ENCODE measurements at places on chromosomes 3 and 15.

GRCh38 chr15:52039925-52040781 lies 21.1 kb downstream of the MAPK6 start:
- DNase-seq: no peak

- DNase-seq: no peak
These were observed 3.0 kb downstream of the FAM219B start for GRCh38 chr15:74903676-74904075.

DNA sequence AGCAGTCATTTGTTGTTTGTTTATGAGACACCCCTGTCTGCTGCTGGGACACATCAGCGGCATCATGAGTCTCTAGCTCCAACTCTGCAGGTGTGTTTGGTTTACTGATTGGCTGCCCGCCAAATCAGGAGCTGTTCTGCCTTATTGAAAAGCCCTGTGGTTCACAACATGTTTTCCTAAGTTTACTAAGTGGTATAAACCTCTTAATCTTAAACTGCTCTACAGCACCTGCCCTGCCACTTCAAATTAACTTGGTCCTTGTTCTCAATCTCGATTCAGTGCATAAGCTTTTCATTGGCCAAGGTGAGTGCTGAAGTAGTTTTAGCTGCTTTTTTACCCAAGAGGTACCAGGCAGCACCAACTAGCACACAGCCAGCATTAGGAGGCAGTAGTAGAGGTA lies 77.8 kb upstream of the WDR72 start:
- no peak for DNase-seq

GRCh38 chr15:82999905-83000671 lies 11.4 kb downstream of the C15orf40 start:
- no peak for DNase-seq

DNA sequence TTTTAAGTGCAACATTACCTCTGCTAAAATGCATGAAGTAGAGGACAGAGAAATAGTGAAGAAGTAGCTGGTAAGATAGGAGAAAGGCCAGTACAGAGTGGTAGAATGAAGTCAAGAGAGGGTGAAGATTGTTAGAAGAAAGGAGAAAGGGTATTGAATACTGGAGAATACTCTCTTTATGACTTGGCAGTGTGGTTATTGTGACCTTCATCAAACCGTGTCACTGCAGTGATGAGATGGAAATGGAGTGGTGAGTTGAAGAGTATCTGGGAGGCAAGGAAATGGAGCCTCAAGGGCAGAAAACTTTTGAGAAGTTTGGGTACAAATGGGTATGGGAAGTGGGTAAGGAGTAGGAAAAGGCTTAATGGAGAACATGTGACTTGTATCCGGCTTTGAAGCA lies 24.7 kb downstream of the MINDY2 start:
- no peak for DNase-seq

GRCh38 chr3:98328933-98329332 lies 24.7 kb upstream of the OR5K4 start:
- DNase-seq: no peak

DNA sequence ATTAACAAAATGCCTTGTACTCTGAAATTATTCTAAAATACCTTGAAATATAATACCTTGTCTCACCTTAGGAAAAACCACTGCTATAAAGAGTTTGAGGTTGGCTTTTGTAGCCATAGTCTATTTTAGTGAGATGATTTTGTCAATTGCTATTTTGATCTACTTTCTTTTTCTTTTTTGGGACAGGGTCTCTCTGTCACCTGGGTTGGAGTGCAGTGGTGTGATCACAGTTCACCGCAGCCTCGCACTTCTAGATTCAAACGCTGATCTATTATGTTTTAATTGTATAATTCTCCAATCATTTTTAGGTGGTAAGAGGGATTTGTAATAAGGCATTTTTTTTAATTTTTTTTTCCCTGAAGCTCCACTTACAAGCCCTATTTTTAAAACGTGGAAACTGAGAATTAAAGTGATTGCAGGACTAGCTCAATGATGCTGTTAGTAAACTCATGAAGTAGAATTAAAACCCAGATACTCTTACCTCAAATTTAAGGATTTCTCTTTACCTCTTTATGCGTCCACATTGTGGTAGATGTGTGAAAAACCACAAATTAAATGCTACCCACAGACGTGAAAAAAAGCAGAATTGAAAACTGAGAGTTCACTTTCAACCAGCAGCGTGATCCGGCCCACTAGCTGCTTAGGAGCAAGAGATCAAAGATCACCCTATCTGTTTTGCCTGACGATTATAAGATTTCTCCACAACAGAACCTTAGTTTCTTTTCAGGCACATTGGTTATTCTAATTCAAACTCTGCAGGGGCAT lies 384.2 kb downstream of the CGGBP1 start:
- no peak for DNase-seq

- DNase-seq: no peak
These were observed 30.6 kb downstream of the MB21D2 start for GRCh38 chr3:192887047-192887446.

DNA sequence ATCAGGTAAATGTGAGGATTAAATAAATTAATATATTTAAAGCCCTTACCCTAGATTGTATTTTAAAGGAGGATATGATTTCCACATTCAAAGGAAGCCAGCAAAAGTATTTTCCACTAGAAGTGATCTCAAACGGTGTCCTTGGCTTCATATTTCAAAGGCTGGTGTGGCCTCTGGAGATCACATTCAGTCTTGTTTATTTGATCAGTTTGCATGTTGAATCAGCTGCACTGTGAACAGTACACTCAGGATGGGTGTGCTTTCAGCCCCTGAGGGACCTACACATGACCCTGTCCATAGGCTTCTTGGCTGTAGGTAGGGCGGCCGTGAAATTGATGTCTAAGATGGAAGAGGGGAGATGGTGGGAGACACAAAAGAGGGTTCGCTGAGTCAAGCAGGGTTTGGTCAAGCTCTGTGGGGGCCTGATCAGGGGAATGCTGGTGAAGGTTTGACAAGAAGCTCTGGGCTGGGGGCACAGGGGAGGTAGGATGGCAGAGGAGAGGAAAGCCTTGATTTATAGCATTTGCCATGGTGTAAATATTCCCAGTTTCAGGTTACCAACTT lies 21.9 kb downstream of the CYP8B1 start:
- DNase-seq: no peak

GRCh38 chr3:9669277-9669676 lies 20.0 kb downstream of the MTMR14 start:
- no peak for DNase-seq

GRCh38 chr3:38500688-38501417 lies 4.7 kb downstream of the EXOG start:
- DNase-seq: no peak

DNA sequence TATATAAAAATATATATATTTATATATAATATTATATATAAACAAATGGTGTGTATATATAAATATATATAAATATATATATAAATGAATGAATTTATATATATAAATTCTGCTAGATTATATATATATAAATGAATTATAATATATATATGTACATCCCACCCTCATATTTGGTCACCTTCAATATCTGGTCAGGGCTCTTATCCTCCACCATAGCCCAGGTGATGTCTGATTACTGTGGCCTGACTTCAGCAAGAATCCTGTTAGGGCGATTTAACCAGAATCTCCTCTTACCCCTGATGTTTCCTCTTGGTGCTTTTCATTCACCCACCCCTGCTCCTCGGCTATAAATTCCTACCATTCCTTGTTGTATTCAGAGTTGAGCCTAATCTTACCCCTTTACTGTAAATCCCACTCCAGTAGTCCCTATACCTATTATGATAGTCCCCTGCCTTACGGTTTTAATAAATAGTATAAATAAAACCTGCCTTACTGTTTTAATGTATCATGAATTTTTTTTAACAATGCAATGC lies 439.6 kb downstream of the PLOD2 start:
- DNase-seq: no peak

DNA sequence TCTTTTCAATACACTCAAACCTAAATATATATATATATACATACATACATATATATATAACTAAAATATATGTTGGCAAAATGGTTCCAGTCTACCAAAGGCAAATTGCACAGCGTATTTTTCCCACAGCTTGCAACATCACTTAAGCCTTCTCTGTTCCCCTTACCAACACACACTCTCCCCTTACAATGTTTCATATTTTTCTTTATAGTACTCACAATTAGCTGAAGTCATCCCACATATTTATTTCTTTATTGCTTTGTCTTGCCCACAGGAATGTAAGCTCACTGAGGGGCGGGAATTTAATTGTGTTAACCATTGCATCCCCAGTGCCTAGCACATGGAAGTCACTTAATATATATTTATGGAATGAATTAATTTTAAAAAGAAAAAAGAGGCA lies 288.3 kb downstream of the ULK4 start:
- no peak for DNase-seq

DNA sequence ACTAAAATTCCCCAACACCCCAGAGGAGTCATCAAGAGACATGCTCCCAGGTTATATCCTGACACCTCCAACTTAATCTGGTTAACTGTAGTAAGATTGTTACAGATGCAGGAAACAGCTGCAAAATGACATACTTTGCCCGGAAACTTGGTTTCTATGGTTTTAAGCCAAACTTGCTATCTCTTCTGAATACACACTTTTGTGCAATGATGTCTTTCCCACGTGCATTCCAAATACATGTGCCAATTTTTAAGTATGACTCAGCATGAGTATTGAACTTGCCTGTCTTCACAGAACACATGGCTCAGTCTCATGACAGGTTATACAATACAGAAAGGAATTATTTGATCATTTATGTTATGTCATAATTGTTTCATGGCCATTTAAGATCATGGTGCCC lies 207.0 kb upstream of the DCBLD2 start:
- no peak for DNase-seq

- DNase-seq: no peak
These were observed 6.0 kb downstream of the GATM start for GRCh38 chr15:45372041-45372995.

DNA sequence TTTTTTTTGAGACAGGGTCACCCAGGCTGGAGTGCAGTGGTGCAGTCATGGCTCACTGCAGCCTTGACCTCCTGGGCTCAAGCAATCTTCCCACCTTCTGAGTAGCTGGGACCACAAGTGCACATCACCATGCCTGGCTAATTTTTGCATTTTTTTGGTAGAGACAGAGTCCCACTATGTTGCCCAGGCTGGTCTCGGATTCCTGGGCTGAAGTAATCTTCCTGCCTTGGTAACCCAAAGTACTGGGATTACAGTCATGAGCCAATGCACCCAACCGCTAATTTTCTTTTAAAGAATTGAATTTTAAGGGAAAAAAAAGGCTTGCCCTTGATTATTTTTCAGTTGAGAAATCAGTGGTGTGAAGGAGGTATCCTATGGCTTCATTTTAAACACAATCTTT lies 334.0 kb downstream of the SOX2 start:
- no peak for DNase-seq

GRCh38 chr3:16547561-16548357 lies 34.3 kb upstream of the RFTN1 start:
- DNase-seq: no peak

- DNase-seq: no peak
These were observed 167.8 kb upstream of the TLE3 start for GRCh38 chr15:70265466-70265978.

- DNase-seq: no peak
These were observed 256.2 kb downstream of the NR1D2 start for GRCh38 chr3:24201301-24201700.

GRCh38 chr3:138941259-138941885 lies 5.6 kb downstream of the FOXL2 start:
- no peak for DNase-seq

DNA sequence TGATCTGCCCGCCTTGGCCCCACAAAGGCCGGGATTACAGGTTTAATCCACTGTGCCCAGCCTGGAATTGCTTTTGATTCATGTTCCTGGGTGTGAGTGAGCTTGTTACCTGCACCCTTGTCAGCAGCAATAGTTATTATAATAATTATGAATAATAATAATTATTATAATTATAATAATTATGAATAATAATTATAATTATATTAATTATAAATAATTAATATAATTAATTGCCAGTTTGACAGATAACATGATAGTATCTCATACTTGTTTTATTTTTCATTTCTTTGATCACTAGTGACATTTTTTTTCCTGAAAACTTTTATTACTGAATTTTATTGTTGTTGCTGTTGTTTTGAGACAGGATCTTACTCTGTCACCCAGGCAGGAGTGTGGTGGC lies 21.1 kb upstream of the TRAK1 start:
- DNase-seq: no peak

GRCh38 chr3:184259396-184259877 lies 1.9 kb downstream of the CAMK2N2 start:
- DNase-seq: no peak

DNA sequence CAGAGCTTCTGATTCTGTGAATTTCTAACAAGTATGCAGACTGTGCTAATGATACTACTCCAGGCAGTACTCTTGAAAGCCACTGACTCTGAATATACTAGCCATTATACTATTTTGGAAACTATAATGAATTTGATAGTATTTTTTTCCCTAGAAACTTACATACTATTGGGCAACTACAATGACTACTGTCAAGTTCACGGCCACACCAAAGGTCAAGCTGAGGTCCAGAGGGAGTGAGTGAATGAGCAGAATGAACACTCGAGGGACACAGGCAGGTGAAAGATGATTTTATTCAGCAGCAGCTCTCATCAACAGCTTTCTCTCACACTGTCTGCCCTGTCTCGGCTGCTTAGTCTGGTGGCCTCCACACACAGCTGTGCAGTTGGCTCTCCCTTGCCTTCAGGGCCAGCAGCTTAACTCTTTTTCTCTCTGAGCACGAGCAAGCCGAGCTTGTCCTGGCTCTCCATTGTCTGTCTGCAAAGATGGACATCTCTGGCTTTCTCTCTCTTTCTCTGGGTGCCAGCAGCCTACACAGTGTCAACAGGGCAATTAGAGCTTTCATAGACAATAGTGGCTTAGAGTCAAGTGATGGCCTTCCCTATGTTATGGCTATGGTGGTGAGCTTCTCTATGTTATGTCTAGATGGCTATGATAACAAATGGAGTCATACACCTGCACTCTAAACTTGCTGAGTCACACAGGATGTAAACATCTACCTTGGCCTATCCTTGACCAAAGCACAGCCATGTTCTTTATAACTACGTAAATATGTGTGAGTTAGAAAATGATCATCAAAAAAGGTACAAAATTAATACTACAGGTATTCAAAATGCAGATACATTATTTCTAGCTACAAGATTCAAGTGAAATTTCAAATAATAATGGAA lies 362.4 kb downstream of the CGGBP1 start:
- DNase-seq: no peak

- DNase-seq: peak; percentile 65
These were observed at the start of gene SLCO3A1 for GRCh38 chr15:91853511-91853947. SLCO3A1 (plus strand) TSS chr15:91853708.

DNA sequence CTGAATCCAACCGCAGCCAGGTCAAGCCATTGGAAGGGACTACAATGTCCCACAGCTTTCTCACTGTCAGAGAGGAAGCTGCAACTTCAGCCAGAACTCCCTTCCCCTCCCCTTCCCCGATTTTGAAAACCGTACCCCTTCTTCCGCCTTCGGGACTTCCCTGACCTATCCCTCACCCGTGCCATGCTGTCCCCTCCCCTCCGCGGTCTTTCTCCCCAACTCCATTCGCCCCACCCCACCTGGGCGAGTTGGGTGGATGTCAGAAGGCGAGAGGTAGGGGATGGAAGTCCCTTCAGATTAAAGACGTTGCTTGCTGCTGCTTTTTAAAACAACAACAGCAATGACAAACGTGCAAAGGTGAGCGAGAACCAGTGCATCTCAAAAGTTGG lies 723 bp downstream of the CPNE4 start:
- no peak for DNase-seq

- no peak for DNase-seq
These were observed 34.7 kb upstream of the TUBGCP5 start for GRCh38 chr15:23073890-23074646.

- DNase-seq: no peak
These were observed 49.6 kb downstream of the SLMAP start for GRCh38 chr3:57805674-57806073.

- no peak for DNase-seq
These were observed 5.9 kb downstream of the SATB1 start for GRCh38 chr3:18419232-18419631.

Data from activated naive CD4-positive, alpha-beta T cell (primary cell).